ENCODE measurements at places on chromosomes 1 and 21.

DNA sequence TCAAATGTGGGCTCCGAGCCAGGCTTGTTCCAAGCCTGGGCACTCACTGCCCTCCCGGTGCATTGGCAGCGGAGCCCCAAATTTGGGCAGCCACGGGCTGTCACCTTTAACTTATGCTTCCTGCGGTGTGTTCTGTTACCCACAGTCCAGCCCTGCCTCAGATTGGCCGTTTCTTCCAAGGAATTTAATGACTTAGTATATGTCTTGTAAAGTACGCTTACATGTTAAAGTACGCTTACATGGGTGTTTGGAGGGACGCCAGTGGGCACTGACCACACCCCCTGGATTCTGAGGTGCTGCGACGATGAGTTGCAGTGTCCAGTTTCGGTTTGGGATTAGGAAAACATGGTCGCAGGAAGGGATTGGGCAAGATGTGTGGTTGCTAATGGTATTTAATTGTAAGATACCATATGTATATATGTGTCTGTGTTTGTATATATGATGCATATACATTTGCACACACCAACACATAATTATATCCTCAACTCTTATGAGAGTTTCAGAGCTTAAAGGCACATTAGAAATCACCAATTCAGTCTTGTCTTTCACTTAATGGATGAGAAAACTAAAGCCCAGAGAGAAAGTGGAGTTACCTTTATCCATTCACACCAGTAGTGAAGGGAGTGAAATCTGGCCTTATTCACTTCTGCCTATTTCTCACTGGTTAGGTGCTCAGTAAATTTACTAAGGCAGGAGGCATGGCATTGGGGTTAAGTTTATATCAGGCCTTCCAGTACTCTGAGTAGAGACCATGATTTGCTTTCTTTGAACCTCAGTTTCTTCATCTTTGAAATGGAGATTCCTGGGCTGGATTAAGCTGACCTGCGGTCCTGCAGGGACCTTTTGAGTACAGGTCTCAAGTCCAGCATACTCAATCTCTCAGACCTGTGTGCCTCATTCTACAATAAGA, 1.0 kb downstream of the SMYD2 start:
- peak; percentile 72 for DNase-seq

GRCh38 chr1:235022341-235022980, 106.2 kb downstream of the TOMM20 start:
- DNase-seq: no peak

DNA sequence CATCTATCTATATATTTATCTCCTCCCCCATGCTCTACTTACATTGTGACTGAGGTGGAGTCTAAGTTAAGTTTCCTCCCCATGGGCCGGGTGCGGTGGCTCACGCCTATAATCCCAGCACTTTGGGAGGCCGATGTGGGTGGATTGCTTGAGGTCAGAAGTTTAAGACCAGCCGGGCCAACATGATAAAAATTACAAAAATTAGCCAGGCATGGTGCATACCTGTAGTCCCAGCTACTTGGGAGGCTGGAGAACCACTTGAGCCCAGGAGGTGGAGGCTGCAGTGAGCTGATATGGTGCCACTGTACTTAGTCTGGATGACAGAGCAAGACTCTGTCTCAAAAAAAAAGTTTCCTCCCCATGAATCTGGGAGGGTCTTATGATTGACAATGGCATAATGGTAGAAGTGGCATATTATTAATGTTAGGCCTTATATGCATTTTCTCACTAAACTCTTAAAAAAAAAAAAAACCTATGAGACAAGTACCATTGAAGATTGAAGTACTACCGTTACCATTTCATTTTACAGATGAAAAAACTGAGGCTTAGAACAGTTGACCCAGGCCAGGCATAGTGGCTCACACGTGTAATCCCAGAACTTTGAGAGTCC, 11.2 kb downstream of the F11R start:
- DNase-seq: no peak

- peak; percentile 95 for DNase-seq
Measured at GRCh38 chr21:44354001-44354405, 582 bp downstream of the TRPM2 start.

GRCh38 chr1:5865774-5866173, 126.5 kb downstream of the NPHP4 start:
- DNase-seq: no peak

DNA sequence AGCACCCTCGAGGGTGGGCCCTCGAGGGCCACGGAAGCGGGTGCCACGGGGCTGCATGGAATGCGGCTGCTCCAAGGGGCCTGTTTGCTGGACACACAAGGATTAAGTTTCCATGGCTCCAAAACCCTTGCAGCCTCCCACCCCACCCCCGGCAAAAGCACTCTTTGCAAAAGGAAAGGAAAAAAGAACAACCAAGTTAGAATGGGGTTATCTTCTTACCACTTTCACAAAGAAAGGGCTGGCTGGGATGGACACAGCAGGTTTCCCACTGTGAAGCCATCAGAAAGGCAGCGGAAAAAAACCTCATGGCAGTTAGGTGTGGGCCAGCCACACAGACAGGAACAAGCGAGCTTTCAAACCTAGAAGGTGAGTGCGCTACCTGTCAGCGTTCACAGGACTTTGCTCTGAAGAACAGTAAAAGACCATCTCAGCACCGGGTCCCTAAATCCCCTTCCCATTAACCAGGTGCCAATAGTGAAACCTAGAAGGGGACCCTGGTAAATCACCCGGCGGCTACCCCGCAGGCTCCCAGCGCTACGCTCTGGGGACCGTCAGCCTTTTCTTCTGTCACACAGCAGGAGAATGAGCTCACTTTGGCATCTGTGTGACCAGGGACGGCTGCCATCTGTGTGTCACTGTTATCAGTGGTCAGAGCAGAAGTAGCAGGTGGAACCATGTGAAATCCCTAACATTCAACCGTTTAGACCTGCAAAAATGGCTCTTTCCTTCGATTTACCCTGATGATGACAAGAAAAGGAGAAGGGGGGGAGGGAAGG, 93.0 kb downstream of the SIM2 start:
- DNase-seq: no peak

DNA sequence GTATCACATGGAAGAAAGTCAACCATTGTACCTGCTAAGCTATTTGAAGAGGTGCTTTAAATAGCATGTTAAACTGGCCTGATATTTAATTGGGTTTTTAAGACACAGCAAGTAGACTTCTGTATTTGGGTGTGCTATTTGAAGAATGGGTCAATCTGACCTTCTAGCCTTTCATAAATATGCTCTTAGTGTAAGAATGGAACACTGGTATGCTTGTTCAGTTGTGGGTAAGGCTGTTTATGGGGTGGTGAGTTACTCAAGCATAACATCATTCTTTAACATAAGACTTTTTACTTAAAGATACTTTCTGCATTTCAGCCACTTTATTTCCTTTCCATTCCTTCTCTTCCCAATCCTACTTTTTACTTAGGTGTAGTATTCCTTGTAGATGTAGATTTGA, 21.4 kb downstream of the AHCYL1 start:
- DNase-seq: no peak

GRCh38 chr1:32948905-32949304, 15.7 kb downstream of the RNF19B start:
- no peak for DNase-seq

DNA sequence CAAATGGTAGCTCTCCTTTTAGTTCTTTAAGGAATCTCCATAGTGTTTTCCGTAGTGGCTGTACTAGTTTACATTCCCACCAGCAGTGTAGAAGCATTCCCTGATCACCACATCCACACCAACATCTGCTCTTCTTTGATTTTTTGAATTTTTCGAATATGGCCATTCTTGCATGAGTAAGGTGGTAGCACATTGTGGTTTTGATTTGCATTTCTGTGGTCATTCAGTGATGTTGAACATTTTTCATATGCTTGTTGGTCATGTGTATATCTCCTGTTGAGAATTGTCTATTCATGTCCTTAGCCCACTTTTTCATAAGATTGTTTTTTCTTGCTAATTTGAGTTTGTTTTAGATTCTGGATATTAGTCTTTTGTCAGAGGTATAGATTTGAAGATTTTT, 84.6 kb upstream of the B3GALT2 start:
- DNase-seq: no peak

DNA sequence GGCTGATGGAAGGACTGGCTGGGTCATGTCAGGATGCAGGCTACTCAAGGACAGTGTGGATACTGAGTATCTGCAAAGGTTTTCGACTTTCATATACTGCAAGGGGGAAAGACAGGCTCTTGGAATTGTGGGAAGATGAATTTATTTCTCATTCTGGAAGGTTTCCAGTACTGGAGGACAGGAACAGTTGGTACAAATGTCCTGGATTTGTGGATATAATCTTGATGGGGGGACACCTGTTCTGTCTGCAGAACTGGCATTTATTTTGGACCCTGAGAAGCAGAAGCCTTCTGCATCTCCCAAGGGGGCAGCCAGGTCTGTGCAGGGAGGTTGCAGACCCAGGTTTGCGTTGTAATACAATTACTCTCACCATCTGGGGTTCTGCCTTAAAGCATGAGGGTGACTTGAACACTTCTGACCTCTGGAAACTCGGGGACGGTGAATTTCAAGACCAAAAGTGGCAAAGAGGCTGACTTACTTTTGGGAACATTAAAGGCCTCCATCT, 65.8 kb downstream of the NOS1AP start:
- no peak for DNase-seq

GRCh38 chr1:37392051-37392450, 82.3 kb upstream of the ZC3H12A start:
- no peak for DNase-seq

- no peak for DNase-seq
Measured at GRCh38 chr1:83583351-83584014, 415.4 kb downstream of the TTLL7 start.

GRCh38 chr1:176609556-176610408, 146.8 kb downstream of the PAPPA2 start:
- no peak for DNase-seq

- peak; percentile 72 for DNase-seq
Measured at GRCh38 chr1:145845144-145845513, 301 bp upstream of the NUDT17 start.

GRCh38 chr1:229027622-229028182, 243.2 kb upstream of the RAB4A start:
- peak; percentile 91 for DNase-seq

DNA sequence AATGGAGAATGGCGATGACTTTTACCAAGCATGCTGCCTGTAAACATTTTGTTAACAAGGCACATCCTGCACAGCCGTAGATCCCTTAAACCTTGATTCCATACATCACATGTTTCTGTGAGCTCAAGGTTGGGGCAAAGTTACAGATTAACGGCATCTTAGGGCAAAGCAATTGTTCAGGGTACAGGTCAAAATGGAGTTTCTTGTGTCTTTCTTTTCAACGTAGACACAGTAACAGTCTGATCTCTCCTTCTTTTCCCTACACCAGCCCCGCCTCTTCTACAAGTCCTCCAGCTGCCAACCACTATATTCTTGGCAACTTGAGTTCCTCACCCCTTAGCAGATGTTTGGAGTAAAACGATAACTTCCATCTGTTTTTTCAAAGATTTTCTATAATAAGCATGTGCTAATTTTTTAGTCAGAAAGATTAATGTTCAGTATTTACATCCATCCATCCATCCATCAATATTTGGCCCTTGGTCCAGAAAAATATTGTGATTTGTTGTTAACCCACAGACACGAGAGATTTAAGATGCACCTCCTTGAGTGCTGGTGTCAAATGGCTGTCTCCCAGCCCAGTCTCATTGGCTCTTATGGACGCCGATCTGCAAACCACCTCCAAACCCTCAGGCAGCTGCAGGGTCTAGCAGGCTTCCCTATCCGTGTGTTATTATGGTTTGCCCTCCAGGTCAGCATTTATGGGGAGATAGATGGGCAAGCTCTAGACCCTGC, 3.8 kb downstream of the DNALI1 start:
- no peak for DNase-seq

DNA sequence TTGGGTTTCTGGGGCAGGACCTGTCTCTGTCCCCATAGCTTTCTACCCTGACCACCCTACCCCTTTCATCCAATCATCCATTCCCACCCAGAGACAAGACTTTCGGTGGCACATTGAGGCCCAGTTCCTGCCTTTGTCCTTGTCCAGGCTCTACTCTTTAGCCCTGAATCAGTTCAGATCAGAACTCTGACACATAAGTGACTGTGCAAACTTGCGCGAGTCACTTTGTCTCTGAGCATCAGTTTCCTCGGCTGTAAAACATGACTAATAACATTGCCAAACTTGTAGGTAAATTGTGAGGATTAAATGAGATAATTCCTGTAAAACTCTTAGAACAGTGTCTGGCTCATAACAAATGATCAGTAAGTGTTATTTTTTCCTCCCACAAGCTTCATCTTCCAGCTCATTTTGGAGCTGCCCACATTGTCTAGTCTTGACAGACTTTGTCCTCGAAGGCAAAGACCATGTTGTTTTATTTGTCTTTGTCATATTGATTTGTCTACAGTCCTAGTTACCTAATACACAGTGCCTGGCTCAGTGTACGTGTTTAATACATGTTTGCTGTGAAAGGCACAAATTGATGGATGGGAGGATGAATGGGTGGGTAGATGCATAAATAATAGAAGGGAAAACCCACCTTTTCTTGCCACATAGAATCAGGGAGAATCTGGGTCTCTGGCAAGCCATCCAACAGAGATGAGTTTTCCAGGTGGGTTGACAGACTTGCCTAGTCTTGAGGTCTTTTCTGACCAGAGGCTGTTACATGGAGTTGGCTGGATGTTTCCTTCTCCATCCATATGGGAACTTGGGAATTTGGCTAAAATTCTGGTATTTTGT, 262.9 kb downstream of the OMA1 start:
- DNase-seq: no peak

DNA sequence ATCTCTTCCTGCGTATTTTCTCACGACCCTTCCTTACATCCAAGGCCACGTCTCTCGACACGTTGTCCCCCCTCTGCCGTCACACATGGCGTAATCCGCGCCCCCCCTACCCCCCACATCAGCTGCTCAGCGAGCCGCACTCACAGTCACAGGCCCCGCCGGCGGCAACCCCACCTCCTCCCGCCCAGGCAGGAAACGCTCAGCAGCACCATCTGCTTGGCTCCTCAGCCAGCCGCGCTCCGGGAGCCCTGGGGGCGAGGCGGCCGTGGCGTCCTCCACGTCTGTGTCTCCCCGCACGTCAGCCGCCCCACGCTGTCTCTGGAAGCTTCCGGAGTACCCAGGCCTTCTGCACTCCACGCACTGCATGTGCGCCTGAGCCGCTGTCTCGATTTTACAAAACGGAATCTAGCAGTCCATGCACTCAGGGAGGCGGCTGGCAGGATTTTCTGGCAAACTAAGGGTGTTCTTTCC, 64.6 kb downstream of the SIK1 start:
- peak; percentile 55 for DNase-seq

DNA sequence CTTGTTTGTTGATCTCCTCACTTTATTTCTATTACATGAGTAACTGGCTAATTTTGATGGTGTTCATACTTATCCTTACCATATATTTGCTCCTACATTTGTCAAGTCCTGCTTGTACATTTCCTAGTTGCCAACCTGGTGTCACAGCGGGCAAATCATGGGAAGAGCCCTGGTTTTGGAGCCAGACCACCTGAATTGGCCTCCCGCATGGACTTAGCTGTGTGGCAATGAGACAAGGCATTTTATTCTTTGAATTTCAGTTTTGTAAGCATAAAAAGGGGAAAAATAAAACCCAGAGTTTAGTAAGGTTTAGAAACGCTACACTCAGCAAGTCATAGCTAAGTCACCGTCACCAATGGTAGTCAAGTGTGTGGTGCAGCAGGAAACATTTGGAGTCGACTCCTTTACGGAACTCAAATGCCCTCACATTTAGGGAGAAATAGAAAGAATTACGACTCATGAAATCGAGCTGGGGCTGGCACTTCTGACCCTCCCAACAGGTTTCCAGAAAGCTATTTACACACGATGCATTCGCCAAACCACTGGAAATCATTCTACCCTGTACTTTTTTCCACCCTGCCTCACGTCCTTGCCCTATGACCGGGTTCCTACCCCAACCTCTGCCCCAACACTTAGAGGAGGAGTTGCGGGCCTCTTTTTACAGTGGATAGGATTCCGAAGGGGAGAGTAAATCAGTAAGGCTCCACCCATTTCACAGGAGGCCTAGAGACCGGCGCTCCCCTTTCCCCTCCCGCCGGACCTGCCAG, 492 bp upstream of the PGM1 start:
- peak; percentile 40 for DNase-seq
